HuH-7 (cell line): ENCODE measurements at places on chromosomes 7 and 10.

GRCh38 chr10:71486484-71487114, 89.9 kb downstream of the CDH23 start:
- DNase-seq = peak; percentile 54

GRCh38 chr7:44104860-44105771, 971 bp downstream of the AEBP1 start:
- DNase-seq = no peak

DNA sequence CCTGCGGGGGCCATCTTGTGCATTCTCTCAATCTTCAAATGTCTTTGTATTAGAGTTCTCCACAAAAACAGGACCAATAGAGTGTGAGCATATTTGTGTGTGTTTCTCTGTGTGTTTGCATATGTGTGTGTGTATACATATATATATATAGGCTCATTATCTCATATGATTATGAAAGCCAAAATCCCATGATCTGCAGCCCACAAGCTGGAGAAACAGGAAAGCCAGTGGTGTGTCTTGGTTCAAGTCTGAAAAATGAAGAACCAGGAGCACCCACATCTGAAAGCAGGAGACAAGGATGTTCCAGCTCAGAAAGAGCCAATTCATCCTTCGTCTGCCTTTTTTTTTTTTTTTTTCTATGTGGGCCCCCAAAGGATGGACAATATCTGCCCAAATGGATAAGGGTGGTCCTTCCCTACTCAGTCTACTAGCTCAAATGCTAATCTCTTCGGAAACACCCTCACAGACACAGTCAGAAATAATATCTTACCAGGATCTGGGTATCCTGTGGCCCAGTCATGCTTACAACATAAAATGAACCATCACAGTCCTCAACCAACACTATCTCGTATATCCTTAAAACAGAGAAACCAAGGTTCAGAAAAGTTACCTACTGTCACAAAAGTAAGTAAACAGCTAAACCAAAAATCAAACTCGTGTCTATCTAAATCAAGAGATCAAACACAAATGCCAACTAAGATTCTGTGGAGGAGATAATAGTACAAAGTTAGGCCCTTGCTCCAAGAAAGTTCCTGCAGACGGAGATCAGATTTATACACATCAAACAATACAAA, 141.9 kb downstream of the JMJD1C start:
- no peak for DNase-seq

DNA sequence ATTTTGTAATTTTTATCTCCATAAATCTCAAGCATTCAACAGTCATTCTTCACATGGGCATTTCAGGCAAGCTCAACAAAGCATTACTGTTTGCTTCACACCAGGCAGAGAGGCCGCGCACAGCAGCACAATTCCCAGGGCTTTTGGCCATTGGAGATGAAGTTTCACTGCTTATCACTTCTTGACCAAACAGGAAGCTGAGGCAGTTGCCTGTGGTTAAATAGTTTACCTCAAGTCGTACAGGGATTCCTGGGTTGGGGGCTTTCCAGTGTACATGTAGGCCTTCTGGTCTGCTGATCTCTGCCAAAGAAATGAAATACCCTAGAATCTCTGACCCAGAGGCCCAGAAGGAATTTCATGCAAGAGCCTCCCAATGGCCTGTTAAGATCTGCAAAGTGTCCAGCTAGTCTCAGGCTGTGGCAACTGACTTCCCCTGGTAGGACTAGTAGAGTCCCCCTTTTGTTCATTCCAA, 11.2 kb upstream of the PRDX3 start:
- peak; percentile 30 for DNase-seq

DNA sequence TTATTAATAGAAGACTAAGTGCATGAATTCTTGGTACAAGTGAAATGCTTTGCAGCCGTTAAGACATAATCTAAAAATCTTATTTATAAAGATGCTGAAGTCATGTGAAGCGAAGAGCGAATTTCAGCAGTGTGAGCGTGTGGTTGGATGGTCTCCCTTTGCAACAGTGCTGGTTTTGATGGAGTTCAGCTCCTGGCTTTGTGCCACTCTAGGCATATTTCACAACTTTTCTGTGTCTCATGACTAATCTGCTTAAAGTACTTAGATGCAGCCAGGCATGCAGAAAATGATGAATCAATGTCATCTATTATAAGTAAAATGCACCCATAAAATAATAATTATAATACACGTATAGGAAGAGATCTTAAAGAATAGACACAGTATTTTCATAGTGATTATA, 107.2 kb upstream of the TCERG1L start:
- DNase-seq = no peak

DNA sequence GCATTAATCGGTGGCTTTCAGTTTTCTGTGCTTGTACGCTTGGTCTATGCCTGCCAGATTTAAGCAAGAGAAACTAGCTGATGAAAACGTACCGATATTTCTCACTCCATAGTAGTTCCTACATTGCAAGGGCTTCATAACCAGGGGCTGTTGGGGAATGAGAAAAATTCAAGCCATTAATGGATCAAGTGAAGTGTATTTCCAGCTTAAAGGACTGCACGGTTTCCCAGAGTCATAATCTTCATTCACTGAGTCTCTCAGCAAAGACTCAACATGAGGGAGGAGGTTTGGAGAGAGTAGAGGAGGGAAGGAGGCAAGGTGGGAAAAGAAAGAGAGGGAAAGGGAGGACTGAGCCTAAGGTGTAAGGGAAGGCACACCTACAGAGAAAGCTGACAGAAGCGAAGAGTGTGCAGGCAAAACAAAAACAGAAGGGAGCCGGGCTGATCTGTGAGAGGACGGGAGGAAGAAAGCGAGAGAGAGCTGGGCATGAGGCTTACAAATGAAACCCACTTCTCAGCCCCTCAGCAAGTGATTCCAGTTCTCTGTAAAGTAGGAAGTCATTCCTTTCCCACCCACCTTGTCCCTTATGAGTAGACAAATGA, 625 bp downstream of the GIMAP2 start:
- DNase-seq = no peak

DNA sequence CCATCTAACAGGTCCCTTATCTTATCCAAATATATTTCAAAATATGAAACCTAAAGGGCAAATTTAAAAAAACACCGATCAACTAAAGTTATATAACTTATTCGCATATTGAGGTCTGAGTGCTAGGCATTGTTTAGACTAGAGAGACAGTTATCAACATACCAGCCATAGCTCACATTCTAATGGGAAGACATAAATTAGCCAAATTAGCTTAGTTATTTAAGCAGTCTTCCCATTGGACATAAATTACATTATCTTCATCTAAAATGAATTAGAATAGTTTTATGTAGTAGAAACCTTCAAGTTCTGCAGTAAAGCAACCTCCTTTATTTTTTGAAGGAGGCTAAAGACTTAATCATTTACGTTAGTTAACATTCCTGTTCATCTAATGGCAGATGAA, 17.4 kb downstream of the KIF5B start:
- no peak for DNase-seq

GRCh38 chr7:96310110-96310509, 11.8 kb downstream of the SLC25A13 start:
- no peak for DNase-seq

DNA sequence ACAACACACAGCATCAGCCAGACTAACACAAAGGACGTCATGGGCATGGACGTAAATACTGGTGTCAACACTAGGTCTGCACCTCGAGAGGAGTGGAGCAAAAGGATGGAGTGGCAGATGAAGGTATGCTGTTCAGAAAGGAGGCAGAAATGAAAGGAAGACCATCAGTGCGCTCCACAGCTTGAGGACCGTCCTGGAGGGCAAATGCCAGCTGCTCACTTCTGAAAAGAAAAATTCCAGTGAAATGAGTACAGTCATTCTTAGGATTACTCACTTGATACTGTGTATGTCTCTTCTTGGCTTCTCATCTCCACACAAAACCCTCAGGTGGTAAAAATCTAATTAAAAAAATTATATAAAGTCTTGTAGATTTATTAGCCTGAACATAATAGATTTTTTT, 44.8 kb downstream of the EGFR start:
- no peak for DNase-seq

DNA sequence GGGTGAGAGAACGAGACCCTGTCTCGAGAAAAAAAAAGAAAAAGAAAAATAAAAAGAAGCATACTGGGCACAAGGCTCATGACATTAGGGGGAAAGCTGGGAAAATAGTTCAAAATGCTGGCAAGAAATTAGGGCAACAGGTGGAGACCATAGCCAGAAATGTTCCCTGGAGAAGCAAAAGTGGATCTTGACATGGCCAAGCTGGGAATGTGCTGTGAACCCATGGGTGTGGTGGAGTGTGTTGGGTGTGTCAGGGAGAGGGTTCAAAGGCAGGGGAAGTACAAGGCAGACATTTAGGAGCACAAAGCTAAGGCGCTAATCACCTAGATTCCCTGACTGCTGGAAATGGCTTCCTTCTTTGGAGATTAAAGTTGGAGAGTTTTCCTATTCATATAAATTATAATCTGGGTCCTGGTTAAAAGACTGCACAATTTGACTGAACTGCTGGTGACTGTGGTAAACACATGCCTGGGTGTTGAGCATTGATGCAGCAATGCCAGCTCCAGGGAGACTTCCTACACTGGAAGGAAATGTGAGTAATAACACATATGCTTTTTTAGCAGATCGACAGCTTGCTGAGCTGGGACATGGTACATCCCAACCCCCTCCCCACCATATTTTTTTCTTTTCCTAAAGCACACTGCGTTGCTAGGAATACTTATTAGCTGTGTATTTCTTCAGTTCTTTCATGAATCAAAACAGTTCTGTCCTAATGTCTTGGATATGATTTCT, 70.1 kb upstream of the ARHGAP21 start:
- DNase-seq = no peak

DNA sequence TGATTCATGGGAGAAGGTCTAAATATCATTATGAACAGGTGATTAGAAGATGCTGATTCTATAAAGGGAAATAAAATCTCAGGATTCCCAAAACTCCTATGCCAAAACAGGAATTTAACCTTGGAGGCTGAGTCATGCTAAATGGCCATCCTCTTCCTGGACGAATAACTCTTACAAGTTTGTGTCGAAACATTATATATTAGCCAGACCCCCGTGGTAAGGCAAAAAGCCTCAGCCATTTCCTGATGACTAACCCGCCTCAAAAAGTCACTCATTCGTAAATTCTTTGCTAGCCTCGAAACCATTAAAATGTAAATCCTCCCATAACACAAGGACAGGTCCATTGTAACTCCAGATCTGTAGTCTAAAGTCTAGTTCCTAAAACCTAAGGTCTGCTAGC, 32.0 kb downstream of the CUL2 start:
- DNase-seq = no peak

- no peak for DNase-seq
These were observed 39.9 kb downstream of the LRRC18 start for GRCh38 chr10:48899781-48900180.

DNA sequence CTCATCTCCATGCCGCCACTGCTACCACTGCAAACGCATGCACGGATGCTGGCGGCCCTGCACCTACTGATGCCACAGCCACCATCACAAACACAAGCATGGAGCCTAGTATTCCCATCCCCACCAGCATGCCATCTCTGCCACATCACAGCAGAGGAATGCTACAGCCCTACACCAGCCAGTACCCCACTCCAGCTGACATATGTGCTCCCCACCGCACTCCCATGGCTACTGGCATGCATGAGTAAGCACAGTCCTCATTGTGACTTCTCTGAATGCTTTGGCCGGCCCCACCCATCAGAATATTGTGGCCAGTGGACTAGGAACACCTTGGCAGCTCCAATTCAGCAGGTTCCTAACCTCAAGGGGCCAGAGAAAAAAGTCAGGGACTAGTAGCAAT, 705.5 kb downstream of the POM121L12 start:
- DNase-seq = no peak

DNA sequence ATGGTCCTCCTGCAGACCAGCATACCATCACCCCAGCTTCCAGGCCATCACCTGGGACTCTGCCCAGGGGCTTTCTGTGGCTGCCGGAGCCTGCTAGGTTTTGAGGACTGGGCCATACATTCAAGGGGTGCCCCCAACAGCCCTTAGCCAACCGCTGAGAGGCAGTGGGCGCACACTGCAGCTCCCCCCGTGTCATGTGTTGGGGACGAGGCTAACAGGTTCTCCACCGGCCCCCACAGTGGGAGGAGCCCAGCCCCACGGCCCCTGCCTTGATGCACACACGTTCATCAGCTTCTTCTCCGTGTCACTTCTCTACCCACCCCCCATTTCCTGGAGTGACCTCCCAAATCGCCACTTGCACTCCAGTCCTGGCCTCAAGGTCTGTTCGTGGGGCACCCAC, 543.2 kb upstream of the FOXK1 start:
- no peak for DNase-seq

GRCh38 chr7:141649865-141650634, 51.9 kb downstream of the DENND11 start:
- peak; percentile 47 for DNase-seq

- no peak for DNase-seq
These were observed 29.7 kb upstream of the HSPA12A start for GRCh38 chr10:116771959-116772585.

DNA sequence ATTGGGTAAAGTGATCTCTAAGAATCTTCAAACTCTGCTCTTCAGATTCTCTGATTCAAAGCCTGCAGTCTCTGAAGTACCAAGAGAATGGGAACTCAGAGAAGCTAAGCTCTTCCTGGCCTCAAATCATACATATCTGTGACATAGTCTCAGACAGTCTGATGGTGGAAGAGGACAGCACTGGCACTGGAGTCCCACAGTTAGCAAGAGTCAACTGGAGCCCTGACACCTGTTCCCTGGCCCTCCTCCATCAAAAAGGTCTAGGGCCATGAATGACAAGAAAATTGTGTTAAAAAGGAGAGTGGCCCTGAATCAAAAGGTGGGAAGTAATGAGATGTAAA, 37.7 kb downstream of the PRSS2 start:
- no peak for DNase-seq

DNA sequence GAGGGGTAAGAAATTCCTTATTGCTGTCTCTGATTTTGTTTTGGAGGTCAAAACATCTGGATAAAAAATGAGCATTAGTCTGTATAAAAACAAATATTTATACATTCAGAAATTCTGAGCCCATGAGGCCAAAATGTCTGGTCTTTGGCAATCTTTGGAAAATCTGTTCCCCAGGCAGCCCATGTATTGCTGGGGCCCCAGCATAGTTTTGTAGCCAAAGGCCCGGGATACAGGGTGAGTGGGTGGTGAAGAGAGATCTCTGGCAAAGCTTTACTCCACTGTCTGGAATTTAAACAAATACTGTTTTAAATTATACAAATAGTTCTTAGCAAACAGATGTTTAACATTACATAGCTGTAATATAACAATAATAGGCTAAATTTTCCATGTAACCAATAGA, 134.7 kb upstream of the GALNT17 start:
- no peak for DNase-seq

DNA sequence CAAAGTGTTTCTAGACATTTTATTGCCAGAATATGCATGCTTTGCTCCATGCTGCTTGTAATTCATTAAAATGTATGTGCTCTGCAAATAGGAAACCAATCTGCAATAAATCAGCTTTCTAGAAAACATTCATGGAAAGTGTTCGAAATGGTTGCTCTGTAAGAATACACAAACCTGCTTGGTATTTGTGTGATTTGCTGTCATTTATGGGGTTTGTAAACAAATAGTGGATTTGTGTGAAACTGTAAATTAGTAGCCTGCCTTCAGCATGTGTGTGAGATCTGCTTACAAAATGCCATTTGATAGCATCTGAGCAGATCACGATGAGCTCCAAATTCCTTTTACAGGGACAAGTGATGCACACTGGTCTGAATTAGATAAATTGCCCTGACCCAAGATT, 219.0 kb upstream of the CSTF2T start:
- no peak for DNase-seq

- DNase-seq = no peak
These were observed 110.6 kb upstream of the EFCAB10 start for GRCh38 chr7:105691680-105692564.
